ENCODE measurements at places on chromosomes 7 and 10. TPM values are rescaled to one million over a fixed set of nuclear protein-coding genes. Genes with fewer than 3 reads are reported as not detected.

GRCh38 chr7:139777133-139777891, 486 bp downstream of the HIPK2 start:
- peaks cover 45% of the 10 kb centered on the region for H3K4me1 ChIP-seq
- H3K27me3 ChIP-seq: no peaks in the 10 kb centered on the region
- H3K27ac ChIP-seq: peak overlapping the region; percentile 45
- H3K36me3 ChIP-seq: no peaks in the 10 kb centered on the region
- peak overlapping the region; percentile 62 for H3K4me3 ChIP-seq

GRCh38 chr7:124275411-124275810, 242.5 kb upstream of the TMEM229A start:
- H3K27ac ChIP-seq: no peak overlapping the region
- H3K4me1 ChIP-seq: no peaks in the 10 kb centered on the region
- H3K27me3 ChIP-seq: no peaks in the 10 kb centered on the region
- no peaks in the 10 kb centered on the region for H3K36me3 ChIP-seq

DNA sequence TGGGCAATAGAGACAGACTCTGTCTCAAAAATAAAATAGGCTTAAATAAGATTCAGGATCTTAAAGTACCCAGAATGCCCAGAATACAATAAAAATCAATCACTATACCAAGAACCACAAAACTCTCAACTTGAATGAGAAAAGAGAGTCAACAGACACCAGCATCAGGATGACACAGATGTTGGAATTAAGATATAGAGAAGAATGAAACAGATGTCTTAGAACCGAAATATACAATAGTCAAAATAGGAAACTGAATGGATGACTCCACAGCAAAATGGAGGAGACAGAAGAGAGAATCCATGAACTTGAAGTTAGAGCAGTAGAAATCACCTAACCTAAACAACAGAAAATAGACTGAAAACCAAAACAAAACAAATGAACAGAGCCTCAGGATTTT, 29.6 kb downstream of the POR start:
- peak overlapping the region; percentile 83 for H3K27ac ChIP-seq
- peaks cover 36% of the 10 kb centered on the region for H3K4me1 ChIP-seq
- no peak for DNase-seq
- H3K4me3 ChIP-seq: no peak overlapping the region

DNA sequence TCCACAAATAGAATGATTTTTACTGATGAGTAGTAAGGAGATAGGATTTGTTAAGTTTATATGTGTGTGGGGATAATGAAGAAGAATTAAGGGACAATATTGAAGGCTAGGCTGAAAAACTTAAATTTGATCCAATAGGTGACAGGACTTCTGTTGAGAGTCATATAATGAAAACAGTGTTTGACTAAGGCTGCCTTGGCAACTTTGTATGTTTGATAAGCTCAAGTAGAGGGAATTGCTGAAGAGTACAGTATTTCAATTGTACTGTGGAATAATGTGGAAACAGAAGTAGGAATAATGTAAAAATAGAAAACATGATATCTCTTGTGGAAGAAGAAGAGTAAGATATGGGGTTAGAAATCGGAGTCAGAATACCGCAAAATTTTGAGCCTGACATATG, 10.5 kb downstream of the R3HCC1L start:
- no peaks in the 10 kb centered on the region for H3K36me3 ChIP-seq
- H3K4me1 ChIP-seq: no peaks in the 10 kb centered on the region
- no peak overlapping the region for H3K4me3 ChIP-seq
- no peak overlapping the region for H3K27ac ChIP-seq

DNA sequence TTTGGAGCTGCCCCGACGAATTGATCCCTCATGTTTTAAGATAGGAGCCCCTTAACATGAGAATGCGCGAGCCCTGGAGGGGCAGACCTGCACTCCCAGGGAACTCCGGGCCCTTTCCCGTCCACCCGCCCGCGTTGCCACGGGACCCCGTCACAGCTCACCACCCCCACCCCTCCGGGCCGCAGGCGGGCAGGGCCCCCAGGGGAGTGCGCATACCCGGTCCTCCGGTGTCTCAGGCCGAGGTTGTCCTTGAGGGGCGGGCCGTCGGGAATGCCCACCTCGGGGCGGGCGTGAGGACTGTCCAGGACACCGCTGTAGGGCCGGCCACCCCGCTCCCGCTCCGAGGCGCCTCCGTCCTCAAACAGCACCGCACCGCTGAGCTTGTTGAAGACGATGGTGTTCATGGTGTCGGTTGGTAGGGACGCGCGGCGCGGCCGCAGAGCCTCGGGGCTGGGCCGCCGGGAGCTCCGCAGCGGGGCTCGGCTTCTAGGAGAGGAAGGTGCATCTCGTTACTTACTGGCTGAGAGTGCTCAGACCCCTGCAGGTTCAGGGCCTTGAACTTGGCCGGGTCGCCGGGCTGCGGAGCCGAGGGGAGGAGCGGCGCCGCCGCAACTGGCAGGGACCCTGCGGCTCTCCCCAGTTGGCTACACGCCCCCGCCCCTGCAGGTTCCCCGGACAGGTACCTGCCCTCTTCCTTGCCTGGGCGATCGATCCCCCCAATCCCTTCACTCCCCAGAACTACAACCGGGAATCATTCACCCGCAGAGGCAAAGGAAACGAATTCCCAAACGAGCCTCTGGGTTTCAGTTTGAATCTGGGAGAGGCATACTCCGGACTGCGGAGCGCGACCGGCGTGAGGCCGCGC, 2.4 kb downstream of the MKX start:
- no peaks in the 10 kb centered on the region for H3K36me3 ChIP-seq
- no peak overlapping the region for H3K27ac ChIP-seq
- no peak for DNase-seq
- H3K4me1 ChIP-seq: no peaks in the 10 kb centered on the region
- no peak overlapping the region for H3K4me3 ChIP-seq

DNA sequence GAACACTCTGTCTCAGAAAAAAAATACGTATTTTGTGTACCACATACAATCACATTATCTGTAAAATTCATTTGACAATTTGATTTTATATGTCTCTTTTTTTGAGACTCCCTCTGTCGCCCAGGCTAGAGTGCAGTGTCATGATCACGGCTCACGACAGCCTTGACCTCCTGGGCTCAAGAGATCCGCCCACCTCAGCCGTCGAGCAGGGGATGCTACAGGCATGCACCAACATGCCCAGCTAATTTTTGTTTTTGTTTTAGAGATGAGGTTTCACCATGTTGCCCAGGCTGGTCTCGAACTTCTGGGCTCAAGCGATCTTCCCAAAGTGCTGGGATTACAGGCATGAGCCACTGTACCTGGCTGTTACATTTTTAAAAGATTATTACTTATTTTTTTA, 11.6 kb upstream of the BAZ1B start:
- no peaks in the 10 kb centered on the region for H3K27me3 ChIP-seq
- no peak overlapping the region for H3K4me3 ChIP-seq
- H3K4me1 ChIP-seq: no peaks in the 10 kb centered on the region
- H3K27ac ChIP-seq: no peak overlapping the region

- H3K4me1 ChIP-seq: no peaks in the 10 kb centered on the region
- H3K27me3 ChIP-seq: peaks cover 99% of the 10 kb centered on the region
- H3K27ac ChIP-seq: no peak overlapping the region
- no peak overlapping the region for H3K4me3 ChIP-seq
Measured at GRCh38 chr7:98627413-98627790, 10.3 kb downstream of the NPTX2 start.

DNA sequence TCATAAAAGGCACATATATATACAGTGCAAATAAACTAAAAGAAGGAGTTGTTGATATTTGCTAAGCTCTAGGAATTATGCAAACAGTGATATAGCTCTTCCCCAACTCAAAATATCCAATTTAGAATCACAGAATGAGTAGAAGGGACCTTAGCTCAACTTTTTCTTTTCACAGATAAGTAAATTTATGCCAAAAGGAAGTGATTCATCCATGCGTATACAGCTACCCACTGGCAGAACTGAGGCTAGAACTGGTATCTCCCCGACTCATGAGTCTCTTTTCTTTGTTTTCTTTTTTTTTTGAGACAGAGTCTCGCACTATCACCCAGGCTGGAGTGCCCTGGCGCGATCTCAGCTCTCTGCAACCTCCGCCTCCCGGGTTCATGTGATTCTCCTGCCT, 54.2 kb upstream of the SVIL start:
- peaks cover 10% of the 10 kb centered on the region for H3K36me3 ChIP-seq
- DNase-seq: peak; percentile 16
- no peaks in the 10 kb centered on the region for H3K27me3 ChIP-seq
- no peak overlapping the region for H3K27ac ChIP-seq
- peaks cover 14% of the 10 kb centered on the region for H3K4me1 ChIP-seq

DNA sequence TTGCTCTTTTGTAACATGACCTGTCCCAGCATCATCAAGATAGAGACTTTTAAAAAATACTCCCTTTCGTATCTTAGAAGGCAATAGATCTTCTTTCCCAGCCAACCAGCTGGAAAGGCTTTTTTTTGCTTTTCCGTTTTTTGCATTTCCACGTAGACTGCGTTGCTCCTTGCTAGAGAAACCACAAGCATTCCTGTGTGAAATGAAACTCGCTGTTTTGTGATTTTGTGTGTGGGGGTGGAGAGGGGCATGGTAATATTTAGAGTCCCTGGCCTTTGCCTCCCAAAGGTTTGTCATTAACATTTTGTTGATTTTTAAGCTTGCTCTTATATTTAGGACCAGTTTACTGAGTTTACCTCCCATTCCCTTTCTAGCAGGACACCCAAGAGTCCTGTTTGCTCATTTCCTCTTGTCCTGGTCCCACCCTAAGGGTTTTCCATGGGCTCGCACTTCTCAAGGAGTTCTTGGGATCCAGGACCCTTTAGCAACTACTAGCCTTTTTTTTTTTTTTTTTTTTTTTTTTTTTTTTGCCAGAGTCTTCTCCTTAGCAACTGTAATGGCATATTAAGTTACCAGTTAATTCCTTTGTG, 243.6 kb downstream of the BICC1 start:
- no peak for DNase-seq
- H3K4me3 ChIP-seq: peak overlapping the region; percentile 24
- no peaks in the 10 kb centered on the region for H3K36me3 ChIP-seq
- peaks cover 4% of the 10 kb centered on the region for H3K4me1 ChIP-seq
- H3K27me3 ChIP-seq: no peaks in the 10 kb centered on the region

DNA sequence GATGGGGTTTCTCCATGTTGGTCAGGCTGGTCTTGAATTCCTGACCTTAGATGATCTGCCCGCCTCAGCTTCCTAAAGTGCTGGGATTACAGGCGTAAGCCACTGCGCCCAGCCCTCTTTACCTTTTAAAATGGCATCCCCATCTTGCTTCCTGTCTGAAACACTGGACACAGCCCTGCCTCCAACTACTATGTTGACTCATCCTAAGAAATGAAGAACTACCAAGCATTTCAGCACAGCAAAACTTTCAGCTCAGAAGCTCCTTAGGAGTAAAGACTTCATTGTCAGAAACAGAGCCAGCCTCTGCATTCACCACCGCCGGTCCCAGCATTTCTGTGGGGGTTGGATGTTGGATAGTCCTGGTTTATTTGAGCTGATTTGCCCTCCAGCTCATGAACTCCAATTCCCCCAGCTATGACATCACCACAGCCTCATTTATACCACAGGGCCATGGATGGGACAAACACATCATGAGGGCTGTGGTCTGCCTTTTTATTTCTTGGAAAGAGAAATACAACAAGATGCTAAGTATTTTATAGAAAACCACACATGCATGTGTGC, 123.5 kb downstream of the ADCY1 start:
- DNase-seq: no peak
- H3K4me3 ChIP-seq: no peak overlapping the region
- H3K36me3 ChIP-seq: no peaks in the 10 kb centered on the region
- no peaks in the 10 kb centered on the region for H3K4me1 ChIP-seq
- peaks cover 67% of the 10 kb centered on the region for H3K27me3 ChIP-seq

GRCh38 chr7:11130012-11130411, 156.3 kb downstream of the PHF14 start:
- H3K27ac ChIP-seq: no peak overlapping the region
- no peaks in the 10 kb centered on the region for H3K36me3 ChIP-seq
- H3K27me3 ChIP-seq: no peaks in the 10 kb centered on the region

- no peaks in the 10 kb centered on the region for H3K27me3 ChIP-seq
- H3K4me3 ChIP-seq: no peak overlapping the region
- H3K4me1 ChIP-seq: no peaks in the 10 kb centered on the region
Measured at GRCh38 chr10:130254243-130254642, 118.1 kb downstream of the GLRX3 start.

GRCh38 chr7:8418629-8419245, 14.7 kb upstream of the NXPH1 start:
- no peaks in the 10 kb centered on the region for H3K4me1 ChIP-seq
- peak; percentile 62 for DNase-seq
- H3K4me3 ChIP-seq: no peak overlapping the region
- no peak overlapping the region for H3K27ac ChIP-seq
- no peaks in the 10 kb centered on the region for H3K36me3 ChIP-seq

- no peak for DNase-seq
- no peaks in the 10 kb centered on the region for H3K36me3 ChIP-seq
- peaks cover 57% of the 10 kb centered on the region for H3K27me3 ChIP-seq
- H3K4me3 ChIP-seq: no peak overlapping the region
- H3K27ac ChIP-seq: no peak overlapping the region
Measured at GRCh38 chr7:70738151-70738885, 393.6 kb upstream of the GALNT17 start.

DNA sequence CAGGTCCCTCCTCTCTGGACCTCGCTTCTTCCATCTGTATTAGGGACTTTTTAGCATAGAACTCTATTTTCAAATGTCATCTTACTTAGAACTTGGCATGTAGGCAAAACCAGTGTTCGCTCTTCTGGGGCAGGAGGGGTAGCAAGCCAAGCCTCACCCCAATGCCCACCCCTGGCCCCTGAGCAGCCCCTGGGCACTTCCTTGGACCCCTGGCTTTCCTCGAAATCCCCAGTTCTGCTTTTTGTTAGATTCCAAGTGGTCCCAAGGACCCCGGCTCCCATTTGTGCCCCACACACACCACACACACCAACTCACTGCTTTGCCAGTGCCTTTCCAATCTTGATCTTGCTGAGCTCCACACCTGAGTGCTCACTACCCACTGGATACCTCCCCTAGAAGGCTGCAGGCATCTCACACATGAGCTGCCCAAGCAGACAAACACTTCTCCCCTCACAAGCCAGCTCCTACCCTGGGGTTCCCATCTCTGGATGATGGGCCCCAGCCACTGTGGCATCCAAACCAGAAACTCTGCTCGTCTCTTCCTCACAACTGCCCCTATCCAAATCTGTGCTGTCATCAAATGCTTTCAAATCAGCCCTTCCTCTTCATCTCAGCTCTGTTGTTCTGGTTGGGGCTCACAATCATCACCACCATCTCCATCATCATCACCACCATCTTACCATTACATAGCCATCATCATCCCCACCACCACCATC, 167.9 kb upstream of the ZMIZ1 start:
- H3K4me3 ChIP-seq: no peak overlapping the region
- no peak overlapping the region for H3K27ac ChIP-seq
- DNase-seq: no peak
- H3K36me3 ChIP-seq: no peaks in the 10 kb centered on the region
- no peaks in the 10 kb centered on the region for H3K4me1 ChIP-seq
- H3K27me3 ChIP-seq: no peaks in the 10 kb centered on the region

The GHRHR gene
- total RNA-seq: not detected

The OR2A5 gene
- not detected for total RNA-seq

The HTR5A gene
- not detected for total RNA-seq

The METTL27 gene
- 34.7 TPM for total RNA-seq

Measured in PC-9 (cell line).